Glomerular endothelial cell (primary cell): ENCODE measurements at places on chromosomes 6 and 20. TPM values are rescaled to one million over a fixed set of nuclear protein-coding genes. Genes with fewer than 3 reads are reported as not detected.
A peak's percentile ranks its signal among the peaks of the same experiment; 100 is the strongest.

DNA sequence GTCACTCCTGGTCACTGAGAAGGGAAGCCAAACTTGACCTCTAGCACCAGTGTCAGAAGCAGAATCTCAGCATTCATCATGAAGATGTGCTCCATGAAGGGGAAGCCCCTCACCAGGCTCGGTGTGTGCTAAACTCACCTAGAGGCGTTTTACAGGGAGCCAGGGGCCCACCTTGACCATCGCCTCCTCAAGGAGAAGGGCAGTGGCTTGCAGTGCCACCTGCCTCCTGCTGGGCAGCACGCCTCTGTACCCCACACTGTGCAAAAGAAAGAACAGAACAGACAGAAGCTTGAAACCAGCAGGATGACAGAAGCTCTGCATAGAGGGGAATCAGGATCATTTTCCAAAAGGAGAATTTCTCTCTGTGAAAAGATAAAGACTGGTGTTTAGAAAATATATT, 39.7 kb downstream of the NOX3 start:
- no peak for DNase-seq

DNA sequence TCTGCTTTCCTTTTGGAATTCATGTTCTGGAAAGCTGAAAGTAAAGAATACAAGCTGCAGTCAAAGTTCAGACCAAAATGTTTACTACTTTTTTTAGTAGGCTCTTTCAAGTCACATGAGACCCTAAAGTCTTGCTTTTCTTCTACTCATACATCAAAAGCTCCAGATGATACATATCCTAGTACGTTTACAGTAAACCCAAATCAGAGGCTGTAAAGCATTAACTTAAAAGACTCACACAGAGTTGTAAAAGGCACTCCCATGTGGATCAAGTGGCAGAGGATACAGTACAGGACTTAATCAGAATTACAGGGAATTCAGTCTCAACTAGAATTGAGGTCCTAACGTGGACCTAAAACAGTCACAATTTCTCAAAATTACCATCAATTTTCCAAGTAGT, 40.7 kb downstream of the STK38 start:
- DNase-seq, result no peak

DNA sequence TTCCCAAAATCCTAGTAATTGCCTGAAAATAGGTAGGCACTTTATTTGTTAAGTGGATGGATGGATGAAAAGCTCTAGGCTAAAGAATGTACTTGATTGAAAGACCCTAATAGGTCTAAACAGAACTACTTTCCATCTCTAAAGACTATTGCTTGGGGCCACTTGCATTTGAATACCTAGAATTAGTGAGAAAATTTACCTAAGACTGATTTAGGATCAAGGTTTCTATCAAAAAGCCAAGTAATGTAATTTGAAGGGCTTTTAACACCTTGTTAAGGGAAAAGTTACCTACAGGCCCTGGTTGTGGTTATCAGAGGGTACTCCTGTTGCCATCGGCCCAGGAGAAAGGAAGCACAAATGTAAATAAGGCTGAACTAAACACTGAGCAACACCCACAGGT, 580.7 kb downstream of the LMBRD1 start:
- no peak for DNase-seq

DNA sequence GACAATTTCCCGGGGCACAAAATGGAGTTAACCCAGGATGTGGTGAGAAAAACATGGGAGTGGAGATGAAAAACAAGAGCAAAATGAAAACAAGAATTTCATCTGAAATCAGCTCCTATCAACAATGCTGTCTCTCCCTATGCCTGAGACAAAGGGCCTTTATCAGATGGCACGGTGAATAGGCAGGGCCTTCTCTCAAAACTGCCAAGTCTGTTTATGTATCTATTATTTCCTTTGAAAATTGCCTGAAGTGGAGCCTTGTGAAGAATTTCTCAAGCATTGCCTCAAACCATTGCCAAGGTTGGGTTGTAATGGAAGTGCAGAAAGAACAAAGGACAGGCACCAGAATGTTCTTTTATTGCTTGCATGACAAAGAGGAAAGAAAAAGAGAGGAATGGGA, 74.7 kb downstream of the BTBD3 start:
- no peak for DNase-seq

- no peak for DNase-seq
These were observed 76.3 kb downstream of the BTBD3 start for GRCh38 chr20:11993886-11994461.

DNA sequence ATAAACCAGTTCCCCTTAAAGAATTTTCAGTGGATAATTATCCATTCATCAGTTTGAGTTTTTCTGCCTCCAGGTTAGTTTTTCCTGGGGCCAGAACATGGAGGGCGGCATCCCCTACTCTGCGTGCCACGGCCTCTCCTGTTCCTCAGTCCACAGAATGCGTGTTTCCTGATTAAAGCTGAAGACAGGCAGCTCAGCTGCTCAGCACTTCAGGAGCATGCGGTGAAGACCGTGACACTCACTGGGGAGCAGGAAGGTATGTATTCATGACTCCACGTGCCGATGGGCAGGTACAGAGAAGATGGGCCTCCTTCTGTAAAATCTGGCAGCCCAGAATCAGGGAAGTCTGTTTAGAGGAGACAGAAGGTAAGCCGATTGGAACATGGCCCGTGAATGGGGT, 2.0 kb upstream of the THBS2 start:
- DNase-seq, result no peak

- no peak for DNase-seq
These were observed 37.5 kb upstream of the KLHL31 start for GRCh38 chr6:53703047-53703446.

- DNase-seq, result no peak
These were observed 15.7 kb upstream of the SIRT5 start for GRCh38 chr6:13558718-13559117.

DNA sequence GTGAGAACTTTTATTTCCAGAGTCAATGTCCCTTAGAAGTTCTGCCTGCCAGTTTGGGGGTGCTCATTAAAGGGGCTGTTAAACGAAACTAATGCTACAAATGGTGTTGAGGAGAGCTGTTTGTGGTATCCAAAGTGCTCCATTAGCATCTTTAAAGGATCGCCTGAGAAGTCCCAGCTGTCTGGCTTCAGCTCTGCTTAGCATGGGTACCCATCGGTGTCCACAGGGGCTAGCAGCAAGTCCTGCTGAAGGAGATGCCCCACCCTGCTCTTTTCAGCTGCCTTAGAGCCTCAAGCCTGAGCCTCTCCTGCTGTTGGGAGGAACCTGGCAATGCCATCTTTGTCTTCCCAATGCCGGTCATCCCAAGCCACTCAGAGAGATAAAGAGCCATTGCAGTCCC, 111.1 kb downstream of the FOXO3 start:
- no peak for DNase-seq

- no peak for DNase-seq
These were observed 12.9 kb upstream of the MICB start for GRCh38 chr6:31485055-31485454.

DNA sequence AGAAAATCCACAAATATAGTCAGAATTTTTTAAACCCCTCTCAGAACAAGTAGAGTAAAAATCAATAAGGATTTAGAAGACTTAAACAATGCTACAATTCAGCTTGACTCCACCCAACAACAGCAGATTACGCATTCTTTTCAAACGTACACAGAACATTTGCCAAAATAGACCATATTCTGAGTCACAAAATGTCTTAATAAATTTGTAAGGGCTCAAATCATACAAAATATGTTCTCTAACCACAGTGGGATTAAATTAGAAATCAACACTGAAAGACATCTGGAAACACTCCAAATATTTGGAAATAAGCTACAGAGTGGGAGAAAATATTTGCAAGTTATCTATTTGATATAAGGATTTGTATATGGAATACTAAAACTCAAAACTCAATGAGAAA, 164.2 kb upstream of the AKAP12 start:
- no peak for DNase-seq

DNA sequence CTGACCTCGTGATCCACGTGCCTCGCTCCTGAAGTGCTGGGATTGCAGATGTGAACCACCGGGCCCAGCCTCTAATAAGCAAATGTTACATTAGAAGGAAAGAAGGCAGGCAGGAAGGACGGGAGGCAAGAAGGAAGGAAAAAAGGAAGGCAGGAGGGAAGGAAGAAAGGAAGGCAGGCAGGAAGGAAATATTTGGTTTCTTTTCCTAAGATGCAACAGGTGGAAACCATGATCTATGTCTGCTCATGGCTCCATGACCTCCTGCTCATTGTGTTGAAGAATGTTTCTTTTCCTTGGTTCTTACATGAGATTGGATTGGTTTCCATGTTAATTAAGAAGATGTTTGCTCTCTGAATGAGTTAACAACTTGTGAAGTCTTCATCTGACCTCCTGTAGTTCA, 91.8 kb upstream of the SNX9 start:
- DNase-seq, result no peak

DNA sequence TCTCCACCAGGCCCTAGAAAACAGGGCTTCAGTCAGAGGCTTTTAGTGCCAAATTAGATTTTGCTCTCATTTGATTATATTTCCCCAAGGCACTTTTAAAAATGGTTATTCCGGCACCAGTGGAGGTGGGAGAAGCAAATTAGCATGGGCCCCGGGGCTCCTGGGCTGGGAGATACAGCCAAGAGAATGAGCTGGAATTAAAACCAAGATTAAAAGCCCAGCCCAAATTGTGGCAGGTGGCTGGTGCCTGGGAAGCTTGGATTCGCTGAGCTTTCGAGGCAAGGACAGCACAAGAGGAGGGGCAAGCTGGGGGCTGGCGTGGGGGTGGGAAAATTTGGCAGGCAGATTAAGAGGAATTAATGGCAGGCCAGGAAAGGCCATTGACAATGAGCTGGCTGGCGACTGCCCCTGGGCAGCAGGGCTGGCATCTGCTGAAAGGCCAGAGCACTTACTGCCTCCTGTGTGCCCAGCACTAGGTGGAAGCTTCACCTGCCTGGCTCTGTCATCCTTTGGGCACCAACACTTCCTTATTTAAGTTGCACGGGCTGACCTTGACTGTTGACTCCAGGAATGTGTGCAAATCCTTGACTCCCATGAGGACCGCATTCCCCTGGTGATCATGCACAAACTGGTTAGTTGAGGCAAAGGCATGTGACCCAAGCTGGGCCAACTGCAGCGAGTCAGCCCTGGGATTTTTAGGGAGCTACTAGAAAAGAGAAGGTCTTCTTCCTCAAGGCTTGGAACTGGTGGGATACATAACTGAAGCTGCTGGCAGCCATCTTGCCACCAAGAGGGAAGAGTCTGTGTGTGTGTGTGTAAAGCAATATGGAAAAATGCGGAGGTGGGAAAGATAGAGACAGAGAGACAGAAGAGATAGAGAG, 76.1 kb downstream of the SULF2 start:
- no peak for DNase-seq

GRCh38 chr6:14241255-14242070, 123.9 kb downstream of the CD83 start:
- DNase-seq, result no peak

DNA sequence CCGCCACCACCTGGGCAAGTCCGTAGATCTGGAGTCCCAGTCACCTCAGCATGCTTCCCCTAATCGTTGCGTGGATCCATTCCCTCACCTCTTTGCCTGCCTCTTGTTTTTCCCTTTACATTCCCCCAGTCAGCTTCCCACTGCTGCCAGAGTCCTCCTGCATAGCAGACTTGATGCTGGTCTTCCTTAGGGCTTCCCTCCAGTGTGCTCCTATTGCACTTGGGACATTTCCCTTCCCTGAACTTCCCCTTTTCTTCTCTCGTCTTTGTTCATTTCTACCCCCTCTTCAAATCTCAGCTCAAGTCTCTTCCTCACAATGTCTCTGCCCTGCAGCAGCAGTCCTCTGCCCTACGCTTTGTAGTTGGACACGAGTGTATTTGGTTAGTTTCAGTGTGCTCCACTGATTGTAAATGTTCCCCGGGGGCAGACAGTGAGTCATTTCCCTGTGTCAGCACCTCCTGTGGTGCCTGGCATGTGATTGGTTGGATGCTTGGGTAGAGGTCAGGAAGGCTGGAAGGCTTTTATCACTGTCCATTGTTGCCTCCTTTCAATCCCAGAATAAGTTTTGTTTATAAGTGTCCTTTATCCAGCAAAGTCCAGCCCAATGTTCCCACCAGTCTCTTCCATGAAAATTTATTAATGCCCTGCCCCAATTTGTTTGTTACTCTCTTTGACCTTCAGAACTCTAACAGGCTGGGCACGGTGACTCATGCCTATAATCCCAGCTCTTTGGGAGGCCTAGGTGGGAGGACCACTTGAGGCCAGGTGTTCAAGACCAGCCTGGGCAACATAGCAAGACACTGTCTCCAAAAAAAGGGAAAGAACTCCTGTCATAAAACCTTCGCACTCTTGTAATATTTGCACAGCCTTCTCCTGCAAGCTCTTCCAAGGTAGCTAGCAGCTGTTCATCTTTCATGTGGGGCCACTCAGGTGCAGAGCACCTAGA, 38.3 kb downstream of the FAM120B start:
- DNase-seq, result peak; percentile 92

- DNase-seq, result no peak
These were observed 898.8 kb downstream of the KIF16B start for GRCh38 chr20:15674253-15675060.

GRCh38 chr6:16894301-16894700, 133.0 kb upstream of the ATXN1 start:
- no peak for DNase-seq

- no peak for DNase-seq
These were observed 2.4 kb upstream of the SNAP25 start for GRCh38 chr20:10216146-10216791.

GRCh38 chr6:93789532-93789931, 370.2 kb upstream of the EPHA7 start:
- no peak for DNase-seq

GRCh38 chr6:40442591-40442990, 144.6 kb downstream of the LRFN2 start:
- DNase-seq, result no peak

The ASIP gene
- not detected in 2 replicates for total RNA-seq

The SCP2D1 gene
- total RNA-seq, result not detected in 2 replicates

The RAET1E gene
- total RNA-seq, result 0.39 TPM in 1 of 2 replicates, not detected in the other

The AHI1 gene
- 7.3 and 9.5 TPM in 2 replicates for total RNA-seq

The ASF1A gene
- 11.6 and 14.1 TPM in 2 replicates for total RNA-seq
